ENCODE measurements at places on chromosomes 5 and 9.

- DNase-seq, result no peak
Observed at GRCh38 chr5:98248949-98249348, 524.5 kb upstream of the RGMB start.

DNA sequence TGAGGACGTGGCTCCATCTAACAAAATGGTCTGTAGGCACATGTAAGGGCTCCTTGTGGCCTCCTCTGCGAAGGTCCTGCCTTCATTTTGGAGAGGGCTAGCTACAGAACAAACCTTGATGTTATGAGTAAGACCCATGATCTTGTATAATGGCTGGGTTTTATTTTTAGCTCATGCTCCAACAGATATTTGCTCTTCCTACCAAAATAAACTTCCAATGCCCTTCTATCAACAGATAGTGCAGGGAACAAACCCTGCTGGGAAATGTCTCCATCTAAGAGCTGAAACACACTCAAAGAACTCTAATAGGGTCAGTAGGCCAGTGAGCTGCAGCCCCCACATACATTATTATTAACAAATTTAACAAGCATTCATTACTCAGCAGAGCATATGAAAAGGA is 189.5 kb downstream of the LURAP1L start:
- no peak for DNase-seq

DNA sequence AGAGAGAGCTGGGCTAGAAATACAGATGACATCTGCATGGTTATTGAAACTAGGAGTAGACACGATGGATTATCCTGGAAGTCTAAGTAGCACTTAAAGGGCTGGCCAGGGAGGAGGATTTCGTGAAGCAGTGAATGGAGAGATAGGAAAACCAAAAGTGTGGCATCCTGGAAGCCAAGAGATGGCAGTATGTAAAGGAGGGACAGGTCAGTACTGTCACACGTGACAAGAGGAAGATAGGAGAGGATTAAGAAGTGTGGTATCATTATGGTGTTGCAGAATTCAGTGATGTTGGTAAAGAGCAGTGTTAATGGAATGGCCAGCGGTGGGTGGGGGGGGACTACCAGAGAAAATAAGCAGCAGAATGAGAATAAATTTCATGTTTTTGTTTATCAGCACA is 11.7 kb downstream of the RAD23B start:
- no peak for DNase-seq

DNA sequence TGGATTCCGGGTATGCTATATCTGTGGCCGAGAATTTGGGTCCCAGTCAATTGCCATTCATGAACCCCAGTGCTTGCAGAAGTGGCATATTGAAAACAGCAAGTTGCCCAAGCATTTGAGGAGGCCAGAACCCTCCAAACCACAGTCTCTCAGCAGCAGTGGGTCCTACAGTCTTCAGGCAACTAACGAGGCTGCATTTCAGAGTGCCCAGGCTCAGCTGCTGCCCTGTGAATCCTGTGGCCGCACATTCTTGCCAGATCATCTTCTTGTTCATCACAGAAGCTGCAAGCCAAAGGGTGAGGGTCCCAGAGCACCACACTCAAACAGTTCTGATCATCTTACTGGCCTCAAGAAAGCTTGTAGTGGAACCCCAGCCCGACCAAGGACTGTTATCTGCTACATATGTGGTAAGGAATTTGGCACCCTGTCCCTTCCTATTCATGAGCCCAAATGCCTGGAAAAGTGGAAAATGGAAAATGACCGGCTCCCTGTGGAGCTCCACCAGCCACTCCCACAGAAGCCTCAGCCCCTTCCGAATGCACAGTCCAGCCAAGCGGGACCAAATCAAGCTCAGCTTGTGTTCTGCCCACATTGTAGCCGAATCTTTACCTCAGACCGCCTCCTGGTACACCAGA is 23.0 kb downstream of the ZNF474 start:
- DNase-seq, result no peak

GRCh38 chr5:154309371-154309745 is 118.8 kb downstream of the GALNT10 start:
- DNase-seq, result no peak

DNA sequence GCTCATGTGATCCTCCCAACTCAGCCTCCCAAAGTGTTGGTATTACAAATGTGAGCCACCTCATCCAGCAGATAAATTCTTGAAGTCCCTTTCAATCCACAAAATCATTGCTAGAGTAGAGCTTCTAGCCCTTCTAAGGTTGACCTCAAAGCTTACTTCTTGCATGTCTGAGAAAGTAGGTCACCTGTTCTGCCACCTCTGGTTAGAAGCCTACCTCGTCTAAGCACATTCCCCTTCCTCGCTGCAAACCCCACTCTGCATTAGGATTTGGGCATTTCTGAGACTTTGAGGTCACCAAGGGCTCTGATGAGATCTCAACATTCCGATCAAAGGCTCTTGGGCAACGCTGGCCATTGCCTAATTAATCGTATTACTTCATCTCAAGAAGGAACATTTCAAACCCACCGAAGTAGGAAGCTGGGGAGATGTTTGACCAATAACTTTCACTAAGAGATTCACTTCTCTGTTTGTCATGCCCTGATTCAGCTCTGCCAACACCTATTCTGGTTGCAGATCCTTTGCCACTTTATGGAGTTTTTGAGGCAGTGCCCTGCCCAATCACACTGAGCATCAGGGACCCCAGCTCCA is 8.6 kb downstream of the ADAM19 start:
- DNase-seq, result no peak

- DNase-seq, result no peak
Observed at GRCh38 chr9:6109986-6110385, 94.6 kb upstream of the RANBP6 start.

GRCh38 chr5:168780888-168781287 is 201.7 kb upstream of the PANK3 start:
- no peak for DNase-seq

DNA sequence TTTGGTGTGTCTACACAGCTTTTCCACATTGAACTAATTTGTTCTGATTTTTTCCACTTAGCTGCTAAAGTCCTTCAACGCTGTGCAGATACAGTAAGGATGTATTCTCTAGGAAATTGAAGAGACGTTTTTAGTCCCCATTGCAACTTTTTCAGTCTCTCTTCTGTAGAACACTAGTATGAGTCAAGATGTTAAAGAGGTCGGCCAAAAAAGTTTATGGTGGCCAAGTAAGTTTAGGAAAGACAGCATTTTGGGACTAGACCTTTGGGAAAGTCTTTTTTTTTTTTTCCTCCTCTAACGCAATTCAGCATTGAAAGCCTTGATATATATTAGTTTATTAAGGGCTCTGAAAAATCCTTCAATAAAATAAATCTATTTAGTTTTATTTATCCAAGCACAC is 243.5 kb upstream of the FBXL7 start:
- no peak for DNase-seq
